Stimulated activated CD4-positive, alpha-beta T cell treated with anti-CD3 and anti-CD28 coated beads, Interleukin-15, amount 100 ng/mL, for 1 hour (primary cell): ENCODE measurements at places on chromosomes 3 and 15.

- no peak for DNase-seq
These were observed 372.4 kb downstream of the FOXP1 start for GRCh38 chr3:71211083-71211482.

- no peak for DNase-seq
These were observed 72.5 kb downstream of the MRPL46 start for GRCh38 chr15:88394553-88395145.

DNA sequence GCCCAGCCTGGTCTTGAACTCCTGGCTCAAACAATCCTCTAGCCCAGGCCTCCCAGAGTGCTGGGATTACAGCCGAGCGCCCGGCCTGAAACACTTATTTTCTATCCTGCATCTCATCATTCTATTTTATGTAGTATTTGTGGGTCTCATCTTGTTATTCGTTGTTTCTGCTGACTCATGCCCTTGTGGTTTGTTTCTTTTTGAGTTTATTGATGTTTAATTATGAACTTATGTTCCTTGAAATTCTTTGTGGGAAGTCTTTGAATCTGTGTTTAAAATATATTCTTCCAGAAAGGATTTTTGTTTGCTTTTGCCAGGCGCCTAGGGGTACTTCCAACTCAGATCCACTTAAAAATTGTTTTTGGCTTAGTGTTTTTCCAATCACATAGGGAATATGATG, 78.3 kb upstream of the C15orf39 start:
- DNase-seq: no peak

GRCh38 chr15:72873379-72874233, 90.0 kb upstream of the ADPGK start:
- DNase-seq: no peak

DNA sequence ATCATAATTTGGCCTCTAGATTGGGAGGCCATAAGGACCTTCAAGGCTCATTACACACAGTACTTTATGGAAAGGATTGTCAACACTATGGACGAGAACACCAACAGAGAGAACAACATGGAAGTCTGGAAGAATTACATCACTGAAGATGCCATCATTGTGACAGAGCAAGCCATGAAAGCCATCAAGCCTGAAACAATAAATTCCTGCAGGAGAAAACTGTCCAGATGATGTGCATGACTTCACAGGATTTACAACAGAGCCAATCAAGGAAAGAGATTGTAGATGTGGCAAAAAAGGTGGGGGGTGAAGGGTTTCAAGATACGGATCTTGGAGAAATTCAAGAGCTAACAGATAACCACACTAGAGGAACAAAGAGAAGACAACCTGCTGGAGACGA, 15.9 kb downstream of the IL17RB start:
- no peak for DNase-seq

DNA sequence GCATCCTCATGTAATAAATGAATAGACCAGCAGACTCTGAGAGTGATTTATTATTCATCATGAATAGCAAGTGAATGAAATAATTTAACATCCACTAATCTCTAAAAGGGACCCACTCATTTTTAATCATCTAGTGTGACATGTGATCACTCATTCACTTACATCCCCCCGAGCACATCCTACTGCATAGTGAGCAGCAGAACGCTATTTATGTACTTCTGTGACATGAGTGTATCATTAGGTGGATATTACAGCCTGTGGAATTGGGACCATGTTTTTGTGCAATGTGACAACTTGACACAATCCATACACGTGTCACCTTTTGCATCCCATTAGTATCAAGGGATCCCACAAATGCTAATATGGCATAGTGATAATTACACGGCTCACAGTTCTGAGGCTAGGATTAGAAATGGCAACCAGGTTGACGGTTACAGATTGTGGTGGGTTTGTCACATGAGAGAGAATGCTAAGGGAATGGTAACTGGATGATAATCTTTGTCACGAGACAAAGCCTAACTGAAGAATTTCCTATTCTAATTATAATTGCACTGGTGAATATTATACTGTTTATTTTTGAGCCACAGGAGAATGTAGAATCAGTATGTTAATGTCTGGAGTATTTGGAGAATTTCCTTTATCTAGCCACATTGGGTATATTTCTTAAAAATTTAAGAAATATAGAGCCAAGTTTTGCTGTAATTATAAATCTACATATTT, 595.2 kb upstream of the TBL1XR1 start:
- DNase-seq: no peak

GRCh38 chr15:51341366-51342226, at the start of gene GLDN:
TSS of gene GLDN (plus strand) at chr15:51341655. CDS start at chr15:51341685, 30 bp downstream.
- no peak for DNase-seq

- DNase-seq: no peak
These were observed 10.9 kb downstream of the TRIP4 start for GRCh38 chr15:64398575-64398974.

GRCh38 chr15:101492766-101493692, 3.5 kb upstream of the PCSK6 start:
- no peak for DNase-seq

DNA sequence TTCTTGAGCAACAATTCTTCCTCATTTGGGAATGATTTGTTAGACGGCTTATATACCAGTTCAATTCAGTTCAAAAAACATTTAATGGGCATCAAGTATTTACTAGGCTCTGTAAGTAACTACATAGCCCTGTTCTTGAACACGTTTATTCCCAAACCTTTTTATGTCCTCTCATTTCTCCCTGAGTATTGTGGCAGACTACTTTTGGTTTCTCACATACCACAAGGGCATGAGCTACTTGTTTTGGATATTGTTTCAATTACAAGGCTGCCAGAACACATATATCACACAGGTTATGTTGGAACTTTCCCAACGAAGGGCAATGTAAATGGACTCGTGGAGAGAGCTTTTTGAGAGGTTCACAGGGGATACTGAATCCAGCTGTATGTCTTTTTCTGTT, 363.8 kb upstream of the NAALADL2 start:
- no peak for DNase-seq

- DNase-seq: no peak
These were observed 194.4 kb downstream of the MEIS2 start for GRCh38 chr15:36905908-36906307.

- DNase-seq: no peak
These were observed 12.9 kb downstream of the IQCH start for GRCh38 chr15:67267440-67267839.

- DNase-seq: no peak
These were observed 37.7 kb upstream of the CPB1 start for GRCh38 chr3:148789906-148790305.

GRCh38 chr15:25787855-25788520, 75.1 kb downstream of the ATP10A start:
- no peak for DNase-seq

DNA sequence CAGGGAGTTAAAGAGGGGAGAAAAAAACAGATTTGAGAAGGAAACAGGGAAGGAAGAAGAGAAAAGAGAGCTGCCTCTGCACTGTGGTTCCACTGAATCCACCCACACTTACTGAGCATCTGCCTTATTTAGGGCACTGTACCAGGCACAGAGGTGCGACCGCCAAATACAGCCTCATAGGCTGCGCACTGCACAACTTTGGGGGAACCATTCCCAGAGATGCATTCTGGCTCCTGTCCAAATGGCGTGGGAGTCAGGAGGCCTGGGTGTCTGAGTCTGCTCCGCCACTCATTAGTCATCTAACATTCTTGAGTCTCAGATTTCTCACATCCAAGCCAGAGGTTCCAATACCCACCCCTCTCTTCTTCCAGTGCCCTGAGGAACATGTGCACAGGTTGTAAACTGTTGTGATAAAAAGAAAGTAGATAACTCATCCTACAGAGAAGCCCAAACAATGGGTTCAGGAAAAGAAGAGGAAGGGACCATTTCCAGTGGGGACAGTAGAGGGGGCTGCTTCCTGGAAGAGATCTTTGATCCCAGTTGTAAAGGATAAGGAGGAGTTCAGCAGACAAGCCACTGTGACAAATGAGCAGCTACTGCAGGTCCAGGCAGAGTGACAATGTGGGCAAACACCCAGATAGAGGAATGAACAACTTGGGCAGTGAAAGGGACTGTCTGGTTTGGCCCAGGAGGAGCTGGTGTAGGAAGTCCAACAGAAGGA, 254.6 kb downstream of the UACA start:
- DNase-seq: no peak

DNA sequence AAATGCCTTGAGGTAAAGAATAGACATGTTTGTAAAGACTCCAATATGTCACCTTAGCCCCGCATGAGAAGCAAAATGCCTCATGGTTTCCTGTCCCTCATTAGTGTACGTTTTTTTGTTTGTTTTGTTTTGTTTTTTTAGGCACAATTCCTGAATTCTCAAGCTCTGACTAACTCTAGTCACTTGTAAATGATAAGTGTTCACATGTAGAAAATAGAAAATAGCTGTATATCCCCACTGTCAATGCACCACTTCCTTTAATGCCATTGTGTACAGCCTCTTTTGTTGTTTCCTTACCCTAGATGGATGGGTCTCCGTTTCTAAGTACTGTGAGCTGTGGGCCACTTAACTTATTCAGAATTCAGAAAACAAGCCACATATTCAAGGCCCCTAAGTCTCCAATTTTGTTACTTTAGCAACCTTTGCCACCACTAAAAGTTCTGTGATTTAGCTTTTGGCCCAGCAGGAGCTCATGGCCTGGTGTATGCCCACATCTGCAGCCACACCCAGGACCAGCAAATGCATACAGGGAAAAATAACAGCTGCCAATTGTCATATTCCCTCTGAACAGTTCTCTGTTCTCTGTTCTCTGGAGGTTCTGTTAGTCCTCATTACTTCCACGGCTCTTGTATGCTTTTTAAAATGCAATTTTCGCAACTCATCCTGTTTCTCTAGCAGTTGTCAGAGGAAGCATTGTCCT, 655.5 kb downstream of the GBE1 start:
- DNase-seq: no peak

- no peak for DNase-seq
These were observed 1.5 kb downstream of the FOXB1 start for GRCh38 chr15:60005352-60006202.

GRCh38 chr15:58058729-58059128, 6.8 kb downstream of the ALDH1A2 start:
- DNase-seq: no peak
